ENCODE measurements at places on chromosomes 7 and 10.

DNA sequence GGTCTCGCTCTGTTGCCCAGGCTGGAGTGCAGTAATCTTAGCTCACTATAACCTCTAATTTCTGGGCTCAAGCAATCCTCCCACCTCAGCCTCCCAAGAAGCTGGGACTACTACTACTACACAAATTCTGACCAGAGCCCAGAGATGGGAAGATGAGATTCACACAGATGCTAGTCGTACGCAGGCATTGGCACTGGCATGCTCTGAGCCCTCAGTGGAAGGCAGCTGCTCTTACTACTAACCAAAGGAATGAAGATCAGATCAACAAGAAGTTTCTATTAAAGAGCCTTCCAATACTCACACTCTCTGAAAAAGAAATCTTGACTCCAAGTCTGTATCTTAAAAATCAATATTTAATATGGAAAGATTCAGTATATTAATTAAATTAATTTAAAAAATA, 10.7 kb downstream of the GDF2 start:
- DNase-seq: peak; percentile 8

GRCh38 chr10:31383810-31384588, 65.0 kb downstream of the ZEB1 start:
- DNase-seq: no peak

DNA sequence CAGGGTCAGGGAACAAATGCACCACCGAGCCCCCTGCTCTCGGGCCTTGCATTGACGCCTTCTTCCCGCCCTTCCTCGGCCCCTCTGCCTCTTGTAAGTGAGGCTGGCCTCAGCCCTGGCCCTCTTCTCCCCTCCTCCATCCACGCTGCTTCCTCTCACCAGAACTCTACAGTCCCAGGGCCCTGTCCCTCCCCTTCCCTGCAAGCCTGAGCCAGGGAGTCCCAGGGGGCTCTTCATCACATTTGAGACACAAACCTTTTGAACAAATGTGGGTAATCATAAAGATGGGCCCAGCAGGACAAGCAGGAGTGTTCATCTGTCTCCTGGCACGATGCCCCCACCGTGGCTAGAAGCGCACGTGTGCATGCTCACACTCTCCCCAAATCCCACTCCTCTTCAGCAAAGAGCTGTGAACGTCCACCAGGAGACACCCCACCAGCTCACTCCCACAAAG, 57.7 kb downstream of the SLIT1 start:
- no peak for DNase-seq

GRCh38 chr10:71635251-71635866, 84.2 kb downstream of the C10orf105 start:
- DNase-seq: no peak

- DNase-seq: no peak
Measured at GRCh38 chr7:75718390-75719031, 20.2 kb downstream of the HIP1 start.

GRCh38 chr7:43076189-43076605, 36.2 kb upstream of the HECW1 start:
- DNase-seq: no peak

- peak; percentile 46 for DNase-seq
Measured at GRCh38 chr10:639001-639750, 50.3 kb downstream of the DIP2C start.

DNA sequence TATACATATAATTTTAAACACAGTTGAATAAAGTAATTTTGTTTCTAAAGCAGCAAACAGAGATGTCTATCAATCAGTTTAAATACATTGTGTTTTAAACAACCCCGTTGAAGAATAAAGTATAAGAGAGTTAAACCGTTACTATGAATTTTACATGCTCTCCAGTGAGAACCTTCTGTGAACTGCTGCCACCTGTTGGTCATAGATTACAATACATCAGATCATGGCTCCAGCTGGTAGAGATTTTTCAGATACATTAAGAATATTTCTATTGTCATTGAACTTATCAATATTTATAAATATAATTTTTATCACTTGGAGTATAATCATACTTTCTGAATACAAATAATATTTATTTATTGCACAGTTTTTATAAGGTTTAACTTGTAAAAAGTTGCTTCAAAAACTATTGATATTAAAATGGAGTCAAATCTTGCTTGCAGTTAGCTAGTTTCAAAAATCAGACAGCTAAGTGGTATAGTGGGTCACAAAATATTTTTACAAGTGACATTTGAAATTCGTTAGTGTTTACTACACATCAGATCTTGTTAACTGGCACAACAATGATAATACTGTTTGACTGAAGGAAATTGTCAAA, 561.2 kb upstream of the PHF14 start:
- no peak for DNase-seq

DNA sequence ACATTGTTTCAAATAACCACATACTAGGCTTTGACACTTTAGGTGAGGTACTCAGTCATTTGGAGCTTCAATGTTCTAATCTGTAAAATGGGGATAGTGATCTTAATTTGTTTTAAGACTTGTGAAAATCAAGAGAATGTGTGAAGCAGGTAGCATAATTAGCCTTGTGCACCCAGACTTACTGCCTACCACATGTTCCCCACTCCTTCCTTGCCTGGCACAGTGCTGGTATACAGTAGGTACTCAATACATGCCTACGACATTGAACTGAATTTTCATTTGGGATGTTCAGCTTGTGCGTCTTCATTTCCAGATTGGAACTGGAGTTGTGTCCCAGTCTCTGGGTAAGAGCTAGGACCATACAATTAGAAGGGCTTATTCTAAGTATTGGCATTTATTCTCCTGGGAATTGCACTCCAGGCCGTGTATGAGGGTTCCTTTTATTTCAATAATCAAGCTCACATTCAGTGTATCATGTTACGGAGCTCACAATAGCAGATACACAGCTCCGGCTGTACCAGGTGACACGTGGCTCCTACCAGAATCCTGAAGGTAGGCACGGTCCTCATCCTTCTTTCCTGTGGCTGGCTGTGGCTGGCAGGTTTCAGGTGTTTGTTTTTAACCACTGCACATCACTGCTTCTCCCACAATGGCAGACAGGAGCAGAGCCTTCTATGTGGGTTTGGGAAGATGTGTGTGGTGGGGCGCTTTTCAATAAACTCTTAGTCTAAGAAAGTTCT, 109.4 kb upstream of the PDCD4 start:
- no peak for DNase-seq

DNA sequence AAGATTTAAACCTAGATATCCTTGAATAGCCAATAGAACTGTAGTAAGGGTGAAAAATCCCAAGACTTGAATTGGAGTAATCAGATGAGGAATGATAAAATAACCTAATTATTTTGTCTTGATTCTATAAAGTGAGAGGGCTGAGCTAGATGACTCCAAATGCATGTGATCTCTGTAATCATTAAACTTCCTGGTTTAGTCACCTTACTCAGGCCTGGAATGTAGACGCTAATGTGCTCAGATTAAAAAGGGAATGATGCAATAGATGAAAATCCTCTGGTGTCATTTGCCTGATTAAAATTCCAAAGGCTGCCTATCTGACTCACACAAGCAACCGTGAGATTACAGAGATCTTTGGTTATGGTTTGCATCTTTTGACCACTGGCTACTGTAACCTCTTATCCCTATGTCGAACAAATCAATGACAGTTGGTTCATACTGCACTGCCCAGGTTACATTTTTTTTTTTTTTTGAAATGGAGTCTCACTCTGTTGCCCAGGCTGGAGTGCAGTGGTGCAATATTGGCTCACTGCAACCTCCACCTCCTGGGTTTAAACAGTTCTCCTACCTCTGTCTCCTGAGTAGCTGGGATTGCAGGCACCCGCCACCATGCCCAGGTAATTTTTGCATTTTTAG, 2.9 kb upstream of the HKDC1 start:
- no peak for DNase-seq

DNA sequence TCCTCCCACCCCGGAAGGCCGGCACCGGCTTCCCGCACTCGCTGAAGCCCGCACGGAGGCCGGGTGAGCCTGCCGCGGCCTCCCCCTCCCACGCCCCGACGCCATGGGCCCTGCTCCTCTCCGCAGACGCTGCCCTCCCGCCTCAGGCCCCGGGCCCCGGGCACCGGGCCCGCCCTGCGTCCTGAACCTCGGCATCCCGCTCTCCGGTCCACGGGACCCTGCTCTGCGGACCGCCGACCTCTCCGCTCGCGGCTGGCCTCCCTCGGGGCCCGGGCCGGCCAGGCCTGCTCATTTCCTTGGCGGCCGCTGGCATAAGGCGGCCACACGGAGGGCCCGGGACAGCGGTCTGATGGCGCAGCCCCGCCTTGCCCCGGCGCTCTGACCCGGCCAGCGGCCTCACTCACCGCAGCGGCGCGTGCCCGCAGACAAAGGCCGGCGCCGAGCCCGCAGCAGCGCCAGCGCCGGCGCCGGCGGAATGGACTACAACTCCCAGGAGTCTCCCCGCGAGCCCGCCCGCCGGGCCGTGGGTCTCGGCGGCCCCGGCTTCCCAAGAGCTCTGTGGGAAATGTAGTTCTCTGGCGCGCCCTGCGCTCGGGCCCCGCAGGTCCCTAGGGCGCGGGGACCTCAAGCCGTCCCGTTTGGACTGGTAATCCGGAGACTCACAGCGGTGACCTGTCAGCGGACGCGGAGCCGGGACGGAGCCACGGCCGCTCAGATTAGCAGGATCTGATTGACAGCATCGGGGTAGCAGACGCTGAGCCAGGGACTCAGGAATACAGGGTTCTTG, at the start of gene ZNF32:
TSS of gene ZNF32 (minus strand) at position 484 of the 787 bp plus-strand sequence. CDS start 2,748 bp downstream, outside the sequence.
- DNase-seq: peak; percentile 86
